RPMI7951 (cell line): ENCODE measurements at places on chromosomes 2 and 18. TPM values are rescaled to one million over a fixed set of nuclear protein-coding genes. Genes with fewer than 3 reads are reported as not detected.

DNA sequence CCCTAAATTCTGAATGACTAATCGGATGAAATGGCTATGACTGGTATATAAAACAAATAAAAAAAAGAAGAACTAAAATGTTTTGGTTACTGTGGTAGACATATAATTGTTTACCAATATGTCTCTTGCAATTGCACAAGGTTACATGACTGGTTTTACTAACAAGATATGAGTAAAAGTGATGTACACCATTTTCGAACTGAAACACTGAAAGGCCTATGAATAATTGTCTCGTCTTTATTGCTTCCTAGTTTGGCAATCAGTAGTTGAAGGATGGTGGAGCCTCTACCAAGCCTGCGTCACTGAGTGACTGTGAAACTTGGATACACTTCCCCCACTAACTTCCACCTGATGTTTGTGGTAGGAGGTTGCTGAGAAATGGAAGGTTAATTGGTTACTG lies 16.5 kb downstream of the CDH19 start:
- no peak for DNase-seq

The FSIP2 gene
- 0.78 and 1.9 TPM in 2 replicates for total RNA-seq

- DNase-seq: no peak
These were observed 319.2 kb upstream of the LRATD1 start for GRCh38 chr2:14313341-14313740.

The ATOH8 gene
- 7.2 and 7.3 TPM in 2 replicates for total RNA-seq

The SERPINB7 gene
- total RNA-seq: 10.0 and 13.1 TPM in 2 replicates

DNA sequence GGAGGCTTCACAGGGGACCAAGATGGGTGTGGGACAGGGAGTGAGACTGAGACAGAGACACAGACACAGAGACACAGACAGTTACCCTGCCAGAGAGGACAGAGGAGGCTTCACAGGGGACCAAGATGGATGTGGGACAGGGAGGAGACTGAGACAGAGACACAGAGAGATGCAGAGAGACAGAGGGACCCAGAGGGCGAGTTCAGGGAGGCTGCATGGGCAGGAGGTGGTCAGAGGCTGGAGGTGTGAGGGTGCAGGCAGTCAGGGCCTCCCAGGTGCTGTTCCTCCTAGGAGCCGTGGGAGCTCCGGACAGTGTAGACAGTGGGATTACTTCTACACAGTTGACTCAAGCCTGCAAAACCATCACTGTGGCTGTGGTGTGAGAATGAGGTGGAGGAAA lies 206.2 kb upstream of the PXDN start:
- DNase-seq: no peak

DNA sequence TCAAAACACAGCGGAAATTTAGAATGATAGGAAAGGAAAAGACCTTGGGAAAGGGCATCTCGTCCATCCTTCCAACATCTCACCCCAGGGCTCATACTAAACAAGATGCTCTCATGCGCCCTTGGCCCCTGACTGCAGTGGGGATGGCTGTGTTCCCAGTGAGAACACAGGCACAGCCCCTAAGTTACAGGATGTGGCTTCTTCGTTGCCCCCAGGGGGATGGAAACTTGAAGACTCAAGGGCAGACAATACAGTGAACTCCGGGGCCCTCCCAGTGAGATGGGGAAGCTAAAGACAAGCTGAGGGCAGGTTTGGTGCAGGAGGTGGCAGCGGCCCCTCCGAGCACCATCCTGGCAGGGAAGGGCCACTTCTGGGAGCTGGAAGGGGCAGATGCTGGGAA lies 139.7 kb downstream of the INO80D start:
- peak; percentile 25 for DNase-seq

DNA sequence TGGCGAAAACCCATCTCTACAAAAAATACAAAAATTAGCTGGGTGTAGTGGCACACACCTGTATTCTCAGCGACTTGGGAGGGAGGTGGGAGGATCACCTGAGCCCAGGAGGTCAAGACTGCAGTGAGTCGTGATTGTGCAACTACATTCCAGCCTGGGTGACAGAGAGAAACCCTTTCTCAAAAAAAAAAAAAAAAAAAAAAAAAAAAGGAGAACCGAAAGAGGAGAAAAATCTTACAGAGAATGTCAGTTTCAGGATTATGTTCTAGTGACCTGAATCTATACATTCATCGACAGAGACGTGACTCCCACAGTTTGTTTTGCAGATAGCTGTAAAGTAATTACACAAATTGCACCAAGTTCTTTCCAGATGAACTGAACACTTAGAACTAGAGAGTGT lies 187.8 kb downstream of the FTCDNL1 start:
- DNase-seq: no peak

GRCh38 chr2:2536416-2537056 lies 205.5 kb upstream of the MYT1L start:
- DNase-seq: no peak

The OR6B3 gene
- total RNA-seq: not detected in 2 replicates

- DNase-seq: no peak
These were observed 92.1 kb upstream of the EFEMP1 start for GRCh38 chr2:56015711-56016115.

The LIMS4 gene
- 0.12 and 0.29 TPM in 2 replicates for total RNA-seq

DNA sequence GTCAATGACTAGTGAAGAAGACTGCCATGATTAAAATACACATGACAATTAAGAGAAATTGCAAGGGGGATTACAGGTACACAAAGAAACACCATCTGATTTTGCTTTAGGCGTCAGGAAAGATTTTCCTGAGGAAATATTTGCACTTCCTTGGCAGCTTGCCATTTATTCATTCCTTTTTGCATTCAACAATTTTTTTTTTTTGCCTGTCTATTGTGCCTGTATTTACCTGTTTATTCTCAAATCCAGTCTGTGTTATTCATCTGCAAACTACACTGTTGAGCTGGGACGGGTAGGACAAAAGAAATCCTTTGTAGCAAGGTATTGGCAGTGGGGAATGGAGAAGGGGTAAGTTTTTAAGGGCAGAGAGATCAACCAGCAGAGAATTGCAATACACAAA lies 31.8 kb downstream of the SMAD2 start:
- no peak for DNase-seq

DNA sequence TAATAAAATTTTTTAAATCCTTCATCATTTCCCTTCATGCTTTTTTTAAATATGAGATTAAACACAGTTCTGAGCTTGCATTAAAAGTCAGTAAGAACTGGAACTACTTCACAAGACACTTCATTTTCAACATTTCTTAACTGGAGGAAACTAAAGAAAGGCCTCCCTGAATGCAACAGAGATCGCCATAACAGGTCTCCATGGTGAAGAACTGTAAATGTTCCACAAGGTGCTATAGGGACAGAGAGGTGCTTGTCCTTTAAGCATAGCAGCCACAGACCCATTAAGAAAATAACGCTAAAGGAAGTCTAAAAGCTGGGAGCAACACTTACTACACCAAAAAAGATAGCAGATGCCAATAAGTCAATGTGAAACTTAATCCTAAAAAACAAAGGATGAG lies 8.5 kb downstream of the STAM2 start:
- DNase-seq: no peak

DNA sequence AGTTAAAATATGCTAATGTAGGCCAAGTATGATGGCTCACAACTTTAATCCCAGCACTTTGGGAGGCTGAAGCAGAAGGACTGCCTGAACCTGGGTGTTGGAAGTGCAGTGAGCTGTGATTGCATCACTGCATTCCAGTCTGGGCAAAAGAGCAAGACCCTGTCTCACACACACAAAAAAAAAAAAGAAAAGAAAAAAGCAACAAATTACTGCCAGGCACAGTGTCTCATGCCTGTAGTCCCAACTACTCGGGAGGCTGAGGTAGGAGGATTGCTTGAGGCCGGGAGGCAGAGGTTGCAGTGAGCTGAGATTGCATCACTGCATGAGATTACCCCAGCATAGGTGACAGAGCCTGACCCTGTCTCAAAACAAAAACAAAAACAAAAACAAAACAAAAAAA lies 110.6 kb downstream of the PRELID3A start:
- DNase-seq: no peak

DNA sequence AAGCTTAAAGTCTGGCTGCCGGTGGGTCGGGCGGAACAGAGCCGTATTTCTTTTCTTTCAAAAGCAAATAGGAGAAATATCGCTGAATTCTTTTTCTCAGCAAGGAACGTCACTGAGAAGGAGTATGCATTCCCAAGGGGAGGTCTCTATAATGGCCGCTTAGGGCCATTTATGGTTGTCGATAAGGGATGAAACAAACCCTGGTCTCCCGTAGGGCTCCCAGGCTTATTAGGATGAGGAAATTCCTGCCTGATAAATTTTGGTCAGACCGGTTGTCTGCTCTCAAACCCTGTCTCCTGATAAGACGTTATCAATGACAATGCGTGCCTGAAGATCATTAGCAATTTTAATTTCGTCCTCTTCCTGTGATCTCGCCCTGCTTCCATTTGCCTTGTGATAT lies 227.7 kb upstream of the ZEB2 start:
- DNase-seq: no peak

The OBSL1 gene
- total RNA-seq: 41.5 and 42.8 TPM in 2 replicates

- no peak for DNase-seq
These were observed 463.7 kb upstream of the HNMT start for GRCh38 chr2:137500599-137500998.

GRCh38 chr18:75884728-75885127 lies 457.2 kb upstream of the SMIM21 start:
- DNase-seq: peak; percentile 3

DNA sequence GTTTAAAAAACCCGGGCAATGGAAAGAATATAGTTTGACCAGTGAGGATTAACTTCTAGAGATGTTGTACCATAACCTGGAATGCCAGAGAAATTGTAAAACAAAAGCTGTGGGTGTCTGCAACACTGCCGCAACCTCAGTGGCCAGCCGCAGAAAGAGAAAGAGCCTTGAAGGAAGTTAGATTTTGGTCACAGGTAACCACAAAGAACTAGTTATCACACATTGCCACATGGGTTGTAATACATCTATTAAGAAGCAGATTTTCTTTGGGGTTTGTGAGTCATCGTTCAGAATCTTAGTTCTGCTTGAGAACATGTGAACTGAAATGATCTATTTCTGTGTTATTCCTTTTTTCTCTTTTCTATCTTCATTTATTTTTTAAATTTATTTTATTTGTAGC lies 222.9 kb upstream of the AGAP1 start:
- peak; percentile 84 for DNase-seq

- DNase-seq: no peak
These were observed 74.6 kb downstream of the TTC27 start for GRCh38 chr2:32702303-32703064.

GRCh38 chr2:134445985-134446382 lies 192.1 kb downstream of the MGAT5 start:
- DNase-seq: no peak

The ZCCHC2 gene
- total RNA-seq: 2.1 and 3.8 TPM in 2 replicates

The CFAP65 gene
- total RNA-seq: 0.10 and 0.12 TPM in 2 replicates

The NDC80 gene
- total RNA-seq: 83.3 and 99.5 TPM in 2 replicates

GRCh38 chr2:158955842-158956365 lies 12.5 kb upstream of the TANC1 start:
- no peak for DNase-seq

GRCh38 chr2:112646791-112647689 lies 1.3 kb downstream of the SLC20A1 start:
- DNase-seq: peak; percentile 41

GRCh38 chr2:127655209-127656073 lies 9.5 kb downstream of the GPR17 start:
- DNase-seq: no peak

GRCh38 chr18:62165583-62165982 lies 21.3 kb downstream of the PIGN start:
- peak; percentile 33 for DNase-seq

- DNase-seq: no peak
These were observed 343.1 kb upstream of the SLC39A10 start for GRCh38 chr2:195313962-195314361.

- peak; percentile 22 for DNase-seq
These were observed 245.5 kb upstream of the KCNJ3 start for GRCh38 chr2:154452906-154453493.

The MREG gene
- 4.6 and 5.7 TPM in 2 replicates for total RNA-seq

- no peak for DNase-seq
These were observed 481 bp downstream of the DCDC2C start for GRCh38 chr2:3703757-3704355.

DNA sequence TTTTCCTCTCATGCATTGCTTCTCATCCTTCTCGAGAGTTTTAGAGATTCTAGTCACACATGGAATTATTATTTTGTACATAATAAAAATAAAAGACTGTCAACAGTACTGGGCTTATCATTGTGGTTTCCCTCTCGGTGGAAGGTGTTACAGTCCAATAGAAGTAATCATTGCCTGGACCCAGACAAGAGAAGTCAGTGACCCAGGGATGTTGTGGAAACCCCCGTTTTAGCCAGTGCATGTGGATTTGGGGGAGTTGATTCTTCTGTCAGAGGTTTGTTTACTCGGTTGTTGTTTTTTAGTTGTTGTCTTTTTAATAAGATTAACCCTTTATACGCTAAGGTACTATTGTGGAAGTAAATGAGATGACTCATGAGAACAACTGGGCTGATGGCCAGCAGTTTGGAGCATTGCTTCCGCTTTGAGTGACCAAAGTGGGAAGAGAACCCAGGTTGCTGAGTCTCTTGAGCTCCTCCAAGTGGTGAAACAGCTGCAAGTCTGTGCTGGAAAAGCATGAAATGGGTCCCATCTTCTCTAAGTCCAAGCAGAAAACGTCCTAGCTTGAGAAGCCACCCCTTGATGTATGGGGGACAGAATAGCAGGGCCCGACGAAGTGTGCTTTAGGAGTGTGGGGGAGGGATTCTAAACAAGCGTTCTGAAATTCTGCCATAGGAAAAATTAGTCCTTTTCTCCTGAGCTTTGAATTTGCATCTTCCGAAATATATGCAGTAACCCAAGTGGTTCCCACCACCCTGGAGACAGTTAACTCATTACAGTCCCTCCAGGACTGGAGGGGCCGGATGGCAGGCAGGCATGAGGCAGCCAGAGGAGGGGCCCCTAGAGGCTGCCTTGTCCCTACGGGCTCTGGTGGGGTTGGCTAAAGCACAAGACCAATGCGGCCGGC lies 61.8 kb upstream of the GPR45 start:
- peak; percentile 88 for DNase-seq

The NFATC1 gene
- 0.39 TPM in 1 of 2 replicates, not detected in the other for total RNA-seq

The HTR2B gene
- total RNA-seq: 1.7 TPM in 2 replicates

The VAPA gene
- 231 and 258 TPM in 2 replicates for total RNA-seq

The RGPD8 gene
- total RNA-seq: 3.4 and 3.7 TPM in 2 replicates

DNA sequence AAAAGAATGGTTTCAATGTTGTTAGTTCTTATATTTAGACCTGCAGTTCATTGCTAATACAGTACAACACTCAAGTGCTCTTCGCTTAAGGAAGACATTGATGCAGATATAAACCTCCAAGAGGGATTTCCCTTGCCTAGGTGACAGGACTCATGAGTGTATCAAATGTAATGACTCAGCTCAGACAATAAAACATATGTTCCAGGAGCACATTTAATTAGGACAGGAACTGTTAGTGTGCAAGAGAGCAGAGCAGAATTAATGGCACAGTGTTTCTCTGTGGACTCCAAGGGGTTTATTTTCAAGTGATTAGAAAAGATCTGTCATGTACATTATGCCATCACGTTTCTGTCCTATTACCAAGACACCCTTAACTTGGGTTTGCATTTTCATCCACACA lies 375.0 kb downstream of the LRRTM4 start:
- no peak for DNase-seq

DNA sequence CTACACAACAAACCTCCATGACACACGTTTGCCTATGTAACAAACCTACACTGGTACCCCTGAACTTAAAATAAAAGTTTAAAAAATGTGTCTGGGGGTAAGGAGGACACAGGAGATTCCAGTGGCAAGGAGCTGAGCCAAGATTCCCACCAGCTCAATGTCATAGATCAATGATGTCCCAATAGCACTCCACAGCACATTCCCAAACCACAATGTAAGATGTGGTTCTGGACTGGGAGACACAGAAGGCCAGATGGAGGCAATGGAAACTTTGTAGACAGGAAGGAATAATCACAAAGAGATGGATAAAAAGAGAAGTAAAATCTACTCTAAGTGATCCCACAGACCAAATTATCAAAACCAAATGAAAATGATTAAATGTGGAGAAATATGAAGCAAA lies 312.4 kb upstream of the SOX11 start:
- no peak for DNase-seq
